Cardiac fibroblast (primary cell): ENCODE measurements at places on chromosomes 3 and 15.

DNA sequence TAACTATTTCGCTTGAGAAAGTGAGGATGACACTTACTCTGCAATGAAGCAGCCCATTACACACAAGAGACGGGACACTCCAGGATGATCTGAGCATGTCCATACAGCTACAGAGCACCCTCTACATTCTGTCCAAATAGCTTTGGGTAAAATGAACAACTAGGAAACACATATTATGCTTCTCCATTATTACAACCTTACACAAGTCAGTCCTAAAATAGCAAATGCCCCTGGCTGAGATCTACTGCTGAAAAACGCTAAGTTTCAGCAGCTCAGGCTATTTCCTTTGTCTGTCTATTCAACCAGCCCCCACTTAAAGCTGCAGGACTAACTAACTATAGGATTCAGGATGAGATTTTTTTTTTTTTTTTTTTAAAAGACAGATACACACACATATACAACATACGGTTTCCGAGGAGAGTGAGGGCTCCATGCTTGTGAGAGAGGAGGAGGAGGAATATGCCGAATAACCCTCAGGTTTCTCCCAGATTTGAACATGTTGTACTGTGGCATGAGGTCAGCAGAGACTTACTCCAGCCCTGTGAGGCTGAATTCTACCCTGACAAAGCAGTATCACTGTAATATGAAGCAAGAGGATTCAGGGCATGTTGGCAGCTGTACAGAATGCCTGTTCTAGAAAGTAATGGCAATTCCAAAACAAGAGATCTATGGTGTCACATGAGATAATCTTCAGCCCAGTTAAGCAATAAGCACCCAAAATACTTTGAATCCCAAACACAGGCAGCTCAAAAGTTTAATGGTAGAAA lies 117.3 kb upstream of the PLXND1 start:
- DNase-seq: peak; percentile 94

- no peak for DNase-seq
Measured at GRCh38 chr3:98553021-98553563, 21.3 kb downstream of the GPR15 start.

GRCh38 chr15:70763950-70764730 lies 782 bp upstream of the UACA start:
- no peak for DNase-seq

DNA sequence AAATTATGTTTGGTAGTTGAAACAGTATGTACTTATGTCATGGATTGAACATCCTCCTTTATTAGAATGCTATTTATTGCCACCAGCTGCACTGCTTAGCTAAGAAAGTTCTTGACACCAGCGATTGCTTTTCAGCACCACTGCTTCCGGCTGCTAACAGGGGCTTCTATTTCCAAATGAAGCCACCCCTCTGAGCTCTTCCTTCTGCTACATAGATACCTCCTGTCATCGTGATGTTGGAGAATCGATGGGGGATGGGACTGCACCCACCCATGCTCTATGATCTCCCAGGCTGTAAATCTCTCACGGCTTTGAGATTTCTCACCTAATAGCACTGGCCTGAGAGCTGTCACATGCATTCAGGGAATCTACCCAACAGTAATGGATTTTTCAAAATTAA lies 259.2 kb downstream of the MEIS2 start:
- no peak for DNase-seq

GRCh38 chr15:58703610-58704009 lies 45.9 kb downstream of the ADAM10 start:
- no peak for DNase-seq

GRCh38 chr3:125398952-125399351 lies 23.8 kb upstream of the ZNF148 start:
- no peak for DNase-seq
